ENCODE measurements at places on chromosomes 5 and 9.

DNA sequence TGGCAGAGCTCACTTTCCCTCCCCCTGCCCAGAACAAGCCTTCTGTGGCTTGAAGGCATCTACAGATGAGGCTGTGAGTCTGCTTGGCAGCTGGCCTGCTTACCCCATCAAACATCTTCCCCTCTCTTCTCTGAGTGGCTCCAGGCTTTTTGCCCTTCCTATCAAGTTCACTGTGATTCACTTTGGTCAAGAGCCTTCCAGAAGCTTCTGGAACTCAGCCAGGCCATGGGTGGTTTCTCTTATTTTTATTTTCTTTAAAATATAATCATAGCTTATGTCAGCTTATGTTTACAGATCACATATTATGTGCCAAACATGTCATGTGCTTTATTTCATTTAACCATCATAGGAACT, 267.0 kb downstream of the SEC61B start:
- peak; percentile 34 for DNase-seq

DNA sequence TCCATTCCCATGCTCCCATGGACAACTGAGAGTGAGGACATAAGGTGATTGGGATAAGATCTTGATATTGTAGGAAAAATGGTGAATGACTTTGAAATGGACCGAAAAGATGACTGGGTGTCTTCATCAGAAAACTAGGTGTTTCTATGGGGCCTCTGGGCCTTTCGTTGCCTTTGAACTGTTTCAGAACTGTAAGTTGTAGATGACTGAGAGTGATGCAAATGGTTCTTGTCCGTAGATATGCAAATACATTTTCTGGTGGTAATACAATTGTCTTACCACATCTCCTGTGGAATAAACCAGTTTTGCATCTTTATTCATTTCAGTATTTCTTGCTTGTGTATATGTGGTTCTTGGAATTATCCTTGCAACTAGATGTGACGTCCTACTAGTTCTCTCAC, 16.0 kb upstream of the TEX48 start:
- DNase-seq = no peak

- no peak for DNase-seq
These were observed 154.1 kb downstream of the CARTPT start for GRCh38 chr5:71873191-71873591.

GRCh38 chr5:100595152-100595811, 60.1 kb downstream of the FAM174A start:
- peak; percentile 18 for DNase-seq

GRCh38 chr9:94687451-94687850, 39.0 kb upstream of the AOPEP start:
- DNase-seq = peak; percentile 32

- no peak for DNase-seq
These were observed 6.4 kb upstream of the AMBP start for GRCh38 chr9:114084282-114085073.

GRCh38 chr5:135303582-135304173, 95.4 kb downstream of the MACROH2A1 start:
- DNase-seq = no peak

DNA sequence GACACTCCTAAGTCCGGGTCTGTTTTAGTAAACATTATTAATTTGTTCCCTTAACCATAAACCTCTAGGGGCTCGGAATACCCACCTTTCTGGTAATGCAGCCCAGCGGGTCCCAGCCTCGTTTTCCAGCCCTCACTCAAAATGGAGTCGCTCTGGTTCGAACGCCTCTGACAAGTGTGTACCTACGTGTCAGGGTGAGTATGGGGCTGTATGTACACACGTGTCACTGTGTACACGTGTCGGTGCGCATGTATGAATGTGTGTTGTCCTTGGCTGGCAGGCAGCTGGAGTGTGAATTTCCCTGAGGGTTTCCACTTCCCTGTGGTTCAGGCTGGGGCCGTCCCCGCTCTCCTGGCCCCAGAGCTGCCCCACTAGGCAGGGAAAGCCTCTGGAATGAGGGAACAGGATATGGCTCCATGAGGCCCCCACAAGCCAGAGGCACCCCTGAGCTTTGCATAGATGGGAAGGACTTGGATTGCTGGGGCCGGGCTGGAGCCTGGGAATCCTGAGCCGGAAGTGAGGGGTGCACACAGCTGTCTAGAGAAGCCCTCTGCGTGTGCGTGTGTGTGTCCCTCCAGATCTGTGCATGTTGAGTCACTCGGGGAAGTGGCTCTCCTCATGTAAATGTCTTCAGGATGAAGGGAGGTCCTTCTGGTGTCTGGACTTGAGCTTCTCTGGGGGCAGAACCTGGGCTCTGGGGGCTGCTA, 160.8 kb upstream of the IER5L start:
- DNase-seq = no peak

- peak; percentile 40 for DNase-seq
These were observed 134.5 kb downstream of the PALM2AKAP2 start for GRCh38 chr9:109914280-109915027.

- DNase-seq = peak; percentile 81
These were observed 10.3 kb upstream of the PCDHB1 start for GRCh38 chr5:141040771-141041426.

GRCh38 chr9:129549684-129550083, 71.2 kb downstream of the C9orf50 start:
- no peak for DNase-seq

- DNase-seq = no peak
These were observed 134.3 kb upstream of the CLINT1 start for GRCh38 chr5:157993201-157993600.

- no peak for DNase-seq
These were observed 4.4 kb downstream of the IL9 start for GRCh38 chr5:135891268-135891667.

GRCh38 chr9:72131206-72131605, 18.0 kb upstream of the GDA start:
- DNase-seq = no peak

DNA sequence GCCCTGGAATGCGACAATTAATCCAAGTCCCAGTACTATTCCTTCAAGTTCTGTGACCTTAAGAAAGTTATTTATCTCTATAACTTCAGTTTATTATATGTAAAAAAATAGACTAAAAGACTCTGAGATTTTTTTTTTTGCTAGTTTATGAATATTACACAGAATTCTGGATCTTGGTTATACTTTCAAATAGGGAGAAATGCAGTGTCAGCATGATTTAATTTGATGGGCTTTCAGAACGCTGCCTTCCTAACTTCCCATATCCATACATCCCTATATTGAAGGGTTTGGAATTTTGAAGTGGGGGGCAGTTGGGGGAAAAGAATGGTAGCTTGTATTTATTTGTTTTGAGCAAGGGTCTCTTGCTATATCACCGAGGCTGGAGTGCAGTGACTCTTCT, 98.4 kb upstream of the MEGF10 start:
- no peak for DNase-seq

GRCh38 chr5:140362875-140363630, 3.1 kb downstream of the SLC4A9 start:
- peak; percentile 85 for DNase-seq

DNA sequence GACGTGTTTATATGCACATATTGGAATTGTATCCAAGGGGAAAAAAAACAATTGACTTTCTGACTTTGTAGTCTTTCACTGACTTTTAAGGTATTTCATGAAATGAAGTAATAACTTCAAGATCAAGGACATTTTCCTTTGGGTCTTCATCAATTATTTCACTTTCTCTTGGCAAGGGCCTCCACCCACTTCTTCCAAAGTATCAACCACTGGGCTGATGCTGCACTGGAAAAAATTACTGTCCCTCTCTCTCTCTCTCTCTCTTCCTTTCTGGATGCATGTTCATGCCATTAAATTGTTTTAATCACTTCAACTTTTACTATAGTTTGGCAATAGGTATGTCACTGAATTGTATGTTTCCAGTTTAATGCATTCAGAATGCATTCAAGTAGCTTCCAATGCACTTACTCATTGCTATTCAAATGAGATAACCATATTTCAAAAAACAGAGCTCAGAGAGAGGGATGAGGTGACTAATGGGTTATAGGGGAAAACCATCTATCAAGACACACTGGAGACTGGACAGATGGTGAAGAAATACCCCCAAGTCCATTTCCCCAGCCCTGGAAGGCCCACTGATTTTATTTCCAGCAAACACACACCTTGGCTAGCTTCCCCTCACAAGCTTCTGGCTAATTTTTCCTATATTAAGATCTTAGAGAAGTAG, 585.3 kb downstream of the EBF1 start:
- DNase-seq = no peak

DNA sequence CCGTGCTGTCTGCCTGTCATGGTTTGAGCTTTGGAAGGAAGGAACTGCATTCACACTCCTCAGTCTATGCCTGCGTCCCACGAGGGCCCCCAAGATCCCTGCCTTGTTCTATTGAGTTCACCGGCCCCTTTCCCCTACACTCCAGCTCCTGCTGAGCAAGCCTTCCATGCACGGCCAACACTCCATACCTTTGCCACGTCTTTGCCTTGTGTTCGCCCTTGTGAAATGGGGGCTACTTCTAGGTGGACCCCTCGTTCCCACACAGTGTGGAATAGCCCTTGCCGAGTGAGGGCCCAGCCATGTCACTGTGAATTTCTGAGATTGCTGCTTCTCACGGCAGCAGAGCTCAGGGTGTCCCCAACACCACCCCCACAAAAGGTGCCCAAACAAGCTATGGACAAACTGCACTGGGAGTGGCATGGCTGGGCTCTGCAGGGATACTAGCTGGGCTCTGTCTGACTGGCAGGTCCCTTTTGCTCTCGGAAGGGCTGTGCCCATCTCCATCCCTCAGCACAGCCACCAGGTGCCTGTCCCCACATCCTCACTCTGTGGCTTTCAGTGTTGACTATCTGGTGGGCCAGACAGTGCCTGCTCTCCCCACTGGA, 67.9 kb upstream of the ADAMTS2 start:
- DNase-seq = no peak

DNA sequence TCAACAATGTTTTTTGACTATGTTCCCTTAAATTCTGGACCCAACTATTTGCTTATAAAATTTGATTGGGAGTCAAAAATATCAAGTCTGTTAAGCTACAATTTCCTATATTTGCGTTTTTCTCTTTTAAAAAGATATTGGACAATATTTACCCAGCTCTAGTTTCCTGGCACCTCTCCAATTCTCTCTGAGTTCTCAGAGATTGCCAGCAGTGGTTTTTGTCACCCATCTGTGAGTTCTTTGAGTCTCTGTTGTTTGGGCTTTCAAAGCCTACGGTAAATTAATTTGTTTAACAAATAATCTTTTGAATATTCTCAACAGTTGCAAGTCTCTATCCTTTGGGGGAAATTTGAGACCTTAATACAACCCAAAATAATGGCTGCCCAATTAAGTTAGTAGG, 174.2 kb upstream of the PUM3 start:
- no peak for DNase-seq

GRCh38 chr5:25006734-25007133, 362.0 kb upstream of the CDH10 start:
- no peak for DNase-seq

DNA sequence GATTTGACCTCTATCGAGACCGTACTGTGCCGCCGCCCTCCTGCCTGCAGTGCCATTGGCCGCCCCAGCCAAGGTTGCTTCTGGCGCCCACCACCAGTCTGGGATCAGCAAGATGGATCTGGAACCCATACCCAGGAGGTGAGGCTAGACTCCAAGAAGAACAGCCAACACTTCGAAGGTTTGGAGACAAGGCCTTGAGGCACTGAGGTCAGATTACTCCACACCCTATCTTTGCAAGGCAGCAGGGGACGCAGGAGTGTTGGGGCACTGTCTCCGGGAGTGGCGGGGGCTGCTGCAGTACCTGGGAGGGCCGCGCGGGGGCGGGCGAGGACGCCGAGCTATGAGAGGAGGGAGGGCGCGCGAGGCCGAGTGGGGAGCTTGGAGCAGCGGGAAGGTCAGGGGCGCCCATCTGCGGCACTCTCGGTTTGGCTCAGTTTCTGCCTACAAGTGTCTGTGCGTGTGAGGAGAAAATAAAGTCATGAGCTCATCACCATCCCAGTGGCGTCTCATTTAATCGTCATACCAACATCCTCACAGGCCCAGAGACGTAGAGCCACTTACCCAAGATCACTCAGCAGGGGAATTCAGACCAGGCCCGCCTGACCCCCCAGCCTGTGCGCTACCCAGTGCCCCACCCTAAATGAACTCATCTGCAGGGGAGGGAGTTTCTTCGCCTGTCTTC, 20.5 kb upstream of the PSD2 start:
- peak; percentile 78 for DNase-seq

- no peak for DNase-seq
These were observed 59.7 kb downstream of the OSMR start for GRCh38 chr5:38905516-38905915.

DNA sequence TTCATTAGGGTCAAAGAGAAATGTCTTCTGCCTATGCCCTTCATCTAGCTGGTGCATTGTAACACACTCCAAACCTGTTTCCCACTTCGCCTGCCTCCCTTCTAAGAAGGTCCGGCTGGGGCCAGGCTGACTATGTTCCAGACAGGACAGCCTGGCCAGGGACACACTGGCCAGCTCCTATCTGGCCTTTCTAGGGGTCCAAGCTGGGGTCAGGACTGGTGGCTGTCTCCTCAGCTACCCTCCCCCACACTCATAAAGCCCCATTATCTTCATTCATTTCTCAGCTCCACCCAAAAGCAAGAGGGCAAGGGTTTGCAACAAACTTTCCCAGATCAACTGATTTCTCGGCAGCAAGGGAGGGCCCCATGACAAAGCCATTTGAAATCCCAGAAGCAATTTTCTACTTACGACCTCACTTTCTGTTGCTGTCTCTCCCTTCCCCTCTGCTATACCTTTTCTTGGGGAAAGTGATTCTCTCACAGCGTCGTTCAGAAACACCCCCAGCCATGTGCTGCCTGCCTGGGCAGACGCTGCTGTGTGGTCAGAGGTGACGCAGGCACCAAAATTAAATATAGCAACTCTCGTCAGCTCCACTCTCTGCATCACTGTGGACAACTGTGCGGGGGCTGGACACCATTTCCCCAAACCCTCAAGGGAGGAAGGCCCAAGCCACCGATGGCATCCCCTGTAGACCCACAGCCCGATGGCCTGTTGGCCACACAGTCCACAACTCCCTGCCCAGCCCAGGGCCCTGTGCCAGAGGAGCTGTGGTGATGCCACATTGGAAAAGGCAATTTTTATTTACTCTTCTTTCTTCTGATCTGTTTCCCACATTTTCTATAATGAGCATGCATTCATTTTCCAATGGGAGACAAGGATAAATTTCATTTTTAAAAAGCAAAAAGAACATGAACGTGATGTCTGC, 6.1 kb downstream of the IL13 start:
- DNase-seq = no peak

- DNase-seq = no peak
These were observed 5.8 kb upstream of the FCN1 start for GRCh38 chr9:134923466-134923865.

DNA sequence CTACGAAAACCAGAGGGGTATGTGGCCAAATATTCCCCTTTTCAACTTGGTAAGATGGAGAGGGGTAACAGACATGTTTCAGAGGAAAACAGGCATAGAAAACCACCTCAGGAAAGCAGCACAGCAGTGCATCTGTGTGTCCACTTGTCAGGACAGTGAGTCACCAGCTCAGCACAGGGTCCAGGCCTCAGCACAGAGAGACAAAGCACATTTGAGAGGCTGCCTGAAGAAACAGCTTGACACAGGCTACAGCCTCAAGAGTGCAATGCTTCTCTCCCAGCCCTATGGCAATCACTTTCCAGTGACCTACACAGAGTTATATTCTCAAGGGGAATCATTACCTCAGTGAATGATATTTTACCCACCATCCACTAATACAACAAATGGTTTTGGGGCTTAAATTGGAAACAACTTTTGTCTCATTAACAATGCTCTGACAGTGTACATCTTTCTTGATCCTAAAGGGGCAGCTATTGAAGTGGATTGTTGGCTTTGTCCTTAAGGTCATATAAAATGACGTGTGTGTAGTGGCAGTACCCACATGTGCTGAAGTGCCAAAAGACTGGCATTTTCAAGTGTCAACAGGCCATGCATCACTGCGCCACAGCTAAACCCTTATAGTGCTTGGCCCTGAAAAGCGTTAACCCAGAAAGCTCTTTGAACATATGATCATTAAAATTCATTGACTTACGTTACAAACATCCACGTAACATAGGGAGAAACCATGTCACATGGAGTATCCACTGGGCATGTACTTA, 46.4 kb downstream of the ERMP1 start:
- DNase-seq = no peak

All from RPMI8226 (cell line).